Activated CD4-positive, alpha-beta T cell treated with anti-CD3 and anti-CD28 coated beads for 24 hours (primary cell): ENCODE measurements at places on chromosomes 2 and 18.

GRCh38 chr2:119181791-119182445 is 23.4 kb upstream of the C1QL2 start:
- DNase-seq, result no peak

DNA sequence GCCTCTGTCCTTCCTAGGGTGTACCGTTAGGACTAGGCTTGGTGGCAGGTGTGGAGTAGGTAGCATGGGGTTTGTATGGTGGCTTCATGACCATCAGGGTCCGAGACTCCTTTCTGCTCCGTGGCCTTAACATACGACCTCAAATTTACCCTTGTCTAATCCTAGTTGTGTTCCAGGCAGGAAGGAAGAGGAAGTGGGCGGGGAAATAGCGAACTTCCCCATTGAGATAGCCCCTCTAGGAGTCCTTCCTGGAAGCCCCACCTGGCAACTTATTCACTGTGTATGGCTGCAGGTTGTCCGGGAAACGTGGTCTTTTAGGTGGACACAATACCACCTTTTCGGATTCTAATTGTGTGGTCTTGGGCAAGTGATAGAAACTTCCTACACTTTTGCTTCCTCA is 9.3 kb downstream of the CD8A start:
- DNase-seq, result no peak

GRCh38 chr18:77949355-77949973 is 699.8 kb downstream of the GALR1 start:
- DNase-seq, result no peak

GRCh38 chr2:8509621-8510020 is 172.2 kb upstream of the ID2 start:
- no peak for DNase-seq

GRCh38 chr2:101464841-101465240 is 10.1 kb downstream of the RFX8 start:
- no peak for DNase-seq

DNA sequence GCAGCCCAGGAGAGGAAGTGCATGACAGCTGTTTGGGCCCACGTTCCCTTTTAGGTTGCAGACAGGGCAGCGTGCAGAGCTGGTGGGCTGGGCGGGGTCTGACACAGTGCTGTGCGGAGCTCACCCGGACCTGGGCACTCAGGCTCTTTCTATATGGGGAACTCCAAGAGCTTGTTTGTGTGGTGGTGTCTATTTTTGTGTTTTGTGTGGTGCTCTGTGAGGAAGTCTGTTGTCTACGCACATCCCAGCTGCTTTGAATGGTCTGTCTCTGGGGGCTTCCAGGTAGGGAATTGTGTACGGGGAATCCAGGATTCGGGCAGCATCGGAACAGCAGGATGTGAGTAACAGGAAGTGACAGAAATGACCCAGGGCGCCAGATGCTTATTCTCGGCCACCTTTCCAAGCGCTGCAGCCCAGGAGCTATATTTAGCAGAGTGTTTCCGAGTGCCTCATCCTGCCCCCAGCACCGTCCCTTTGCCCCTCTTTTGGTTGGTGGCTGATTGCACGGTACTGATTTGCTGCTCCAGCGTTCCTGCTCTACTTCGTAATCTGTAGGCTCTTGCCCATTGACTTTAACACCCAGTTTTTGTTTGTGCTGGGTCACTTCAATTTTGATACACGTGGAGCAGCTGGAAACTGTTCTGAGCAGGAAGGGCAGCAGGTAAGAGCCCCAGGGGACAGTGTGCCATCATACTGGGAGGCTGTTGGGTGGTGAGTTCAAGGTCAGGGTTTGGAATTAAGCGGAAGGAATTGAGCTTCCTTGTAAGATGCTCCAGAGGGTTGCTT is 64.7 kb downstream of the DGKD start:
- no peak for DNase-seq

DNA sequence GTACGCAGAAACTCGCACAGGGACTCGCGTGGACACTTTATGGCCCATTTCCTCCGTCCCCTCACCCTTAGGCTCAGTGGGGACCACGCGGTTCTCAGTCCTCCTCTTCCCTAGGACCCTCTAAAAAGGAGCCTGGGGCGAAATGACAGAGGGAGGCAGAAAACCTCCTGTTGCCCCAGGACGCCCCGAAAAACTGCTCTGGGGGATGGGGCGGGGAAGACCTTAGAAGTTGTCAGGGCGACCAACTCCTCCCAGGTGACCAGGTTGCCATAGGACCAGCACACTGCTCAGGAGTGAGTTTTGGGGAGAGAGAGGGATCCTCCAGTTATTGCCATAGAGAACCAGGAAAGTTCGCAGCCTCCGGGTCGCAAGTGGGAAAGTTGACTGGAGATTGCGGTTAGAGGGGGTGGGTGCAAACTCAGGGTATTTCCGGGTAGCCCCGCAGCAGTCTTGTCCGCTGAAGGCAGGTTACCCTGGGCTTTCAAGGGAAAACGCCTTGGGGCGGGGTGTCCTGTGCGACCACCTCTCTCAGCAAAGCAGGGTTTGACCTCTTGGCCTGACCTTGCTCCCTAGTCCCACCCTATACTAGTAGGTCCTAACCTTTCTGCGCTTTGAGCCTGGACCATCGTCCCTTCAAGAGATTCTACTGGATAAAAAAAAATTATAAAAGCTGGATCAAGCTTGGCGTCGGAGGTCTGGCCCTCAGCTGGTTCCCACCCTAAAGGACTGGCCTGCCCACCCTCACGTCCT is 7.8 kb upstream of the PAX3 start:
- DNase-seq, result no peak

GRCh38 chr2:47238638-47239037 is 83.5 kb upstream of the STPG4 start:
- DNase-seq, result no peak

DNA sequence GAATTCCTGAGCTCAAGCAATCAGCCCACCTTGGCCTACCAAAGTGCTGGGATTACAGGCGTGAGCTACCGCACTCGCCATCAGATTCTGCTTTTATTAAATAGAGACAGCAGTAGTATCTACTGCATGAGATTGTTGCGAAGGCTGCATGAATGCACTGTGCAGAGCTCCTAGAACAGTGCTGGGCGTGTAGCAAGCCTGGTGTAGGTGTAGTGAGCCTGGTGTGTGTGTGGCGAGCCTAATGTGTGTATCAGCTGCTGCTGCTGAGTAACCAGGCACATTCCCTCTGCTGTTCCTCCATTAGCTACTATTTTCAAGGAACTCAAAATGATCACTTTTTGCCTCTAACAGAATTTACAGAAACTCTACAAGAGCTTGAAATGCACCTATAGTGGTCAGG is 57.6 kb downstream of the PTPRM start:
- no peak for DNase-seq

DNA sequence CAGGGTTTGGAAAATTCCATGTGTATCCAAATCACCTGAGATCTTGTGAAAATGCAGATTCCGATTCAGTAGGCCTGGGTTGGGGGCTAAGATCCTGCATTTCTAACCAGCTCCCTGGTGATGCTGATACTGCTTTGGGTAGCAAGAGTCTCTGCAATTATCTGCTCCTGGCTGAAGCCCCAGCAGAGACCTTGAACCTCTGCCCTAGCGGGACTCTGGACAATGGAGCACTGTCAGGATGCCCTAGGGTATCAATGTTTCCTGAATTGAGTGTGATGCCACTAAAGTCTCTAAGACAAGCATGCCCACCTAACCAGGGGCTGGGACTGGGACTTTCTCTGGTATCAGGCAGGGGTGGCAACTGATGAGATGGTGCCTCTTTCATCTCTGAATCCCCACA is 49.4 kb upstream of the KLHL29 start:
- no peak for DNase-seq

DNA sequence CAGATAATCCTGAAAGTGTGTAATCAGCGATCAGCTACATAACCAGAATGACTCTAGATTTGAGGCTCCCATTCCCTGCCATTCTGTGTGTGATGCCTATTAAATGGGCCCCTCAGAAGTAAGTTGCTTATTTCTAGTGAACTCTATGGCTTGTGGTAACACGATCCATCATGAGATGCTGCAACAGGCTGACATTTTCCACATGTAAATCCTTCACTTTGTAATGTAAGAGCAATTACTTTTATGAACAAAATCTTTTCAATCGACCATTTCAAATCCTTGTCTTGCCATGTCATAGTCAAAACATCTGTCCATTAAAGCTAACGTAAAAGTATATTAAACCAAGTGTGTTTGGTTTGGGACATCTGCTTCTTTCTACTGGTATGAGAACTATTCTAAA is 175.9 kb upstream of the ETAA1 start:
- no peak for DNase-seq

DNA sequence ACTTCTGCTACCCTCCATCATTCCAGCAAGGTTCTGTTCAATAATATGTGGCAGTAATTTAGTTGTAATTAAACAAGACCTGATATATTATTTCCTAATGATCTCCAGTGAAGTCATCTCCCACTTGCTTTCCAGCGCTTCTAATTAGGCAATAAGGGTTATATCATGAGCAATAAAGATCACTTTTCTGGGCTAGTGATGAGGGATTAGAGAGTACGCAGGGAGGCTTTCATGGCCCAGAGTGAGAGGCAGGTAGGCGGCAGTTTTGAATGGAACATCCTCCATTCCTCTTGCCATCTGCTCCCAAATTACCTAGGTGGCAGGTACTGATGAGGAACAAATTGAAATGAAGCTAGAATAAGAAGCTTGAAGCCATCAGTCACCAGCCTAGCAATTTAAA is 358.1 kb upstream of the SYT4 start:
- DNase-seq, result no peak

DNA sequence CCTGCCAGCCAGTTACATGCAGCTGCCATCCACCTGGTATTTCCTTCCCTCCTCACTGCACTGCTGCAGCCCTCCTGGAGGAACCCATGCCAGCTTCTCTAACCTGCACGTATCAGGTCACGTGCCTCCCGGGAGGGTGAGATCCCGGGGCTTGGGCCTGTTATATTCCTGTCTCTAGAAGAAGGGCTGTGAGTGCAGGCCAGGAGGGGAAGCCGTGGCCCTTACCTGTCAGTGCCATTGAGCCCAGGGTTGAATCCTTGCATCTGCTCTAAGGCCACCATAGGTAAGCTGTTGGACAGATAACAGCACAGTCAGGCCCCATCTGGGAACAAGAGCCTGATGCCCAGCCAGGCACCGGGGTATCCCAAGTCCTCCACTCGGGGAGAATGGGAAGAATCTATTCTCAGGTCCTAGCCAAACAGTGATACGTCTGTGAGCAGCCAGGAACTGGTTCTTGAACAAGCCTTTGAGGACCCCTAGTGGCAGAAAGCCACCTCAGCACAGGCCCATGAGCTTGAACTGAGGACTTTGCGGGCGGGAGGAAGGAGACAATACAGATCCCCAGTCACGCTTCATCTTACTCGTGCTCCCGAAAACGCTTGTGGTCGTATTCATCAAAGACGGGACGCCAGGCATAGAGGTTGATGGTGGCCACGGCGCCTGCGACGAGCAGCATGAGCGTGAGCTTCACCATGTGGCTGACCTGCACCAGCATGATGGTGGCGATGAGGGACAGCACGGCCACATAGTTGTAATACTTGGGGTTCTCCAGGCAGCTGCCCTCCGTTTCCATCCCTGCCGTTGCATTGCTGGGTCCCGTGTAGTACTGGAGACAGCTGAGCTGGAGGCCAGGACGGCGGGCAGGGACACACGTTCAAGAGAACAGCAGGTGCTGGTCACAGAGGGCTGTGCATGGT is 34.4 kb downstream of the CENPO start:
- DNase-seq, result peak; percentile 56

- DNase-seq, result no peak
Measured at GRCh38 chr2:58620896-58621295, 379.8 kb upstream of the FANCL start.

GRCh38 chr2:17539611-17540092 is 844 bp upstream of the VSNL1 start:
- DNase-seq, result no peak

GRCh38 chr2:320561-320960 is 32.7 kb upstream of the ALKAL2 start:
- no peak for DNase-seq

GRCh38 chr2:190786404-190787166 is 94.0 kb upstream of the GLS start:
- DNase-seq, result no peak

DNA sequence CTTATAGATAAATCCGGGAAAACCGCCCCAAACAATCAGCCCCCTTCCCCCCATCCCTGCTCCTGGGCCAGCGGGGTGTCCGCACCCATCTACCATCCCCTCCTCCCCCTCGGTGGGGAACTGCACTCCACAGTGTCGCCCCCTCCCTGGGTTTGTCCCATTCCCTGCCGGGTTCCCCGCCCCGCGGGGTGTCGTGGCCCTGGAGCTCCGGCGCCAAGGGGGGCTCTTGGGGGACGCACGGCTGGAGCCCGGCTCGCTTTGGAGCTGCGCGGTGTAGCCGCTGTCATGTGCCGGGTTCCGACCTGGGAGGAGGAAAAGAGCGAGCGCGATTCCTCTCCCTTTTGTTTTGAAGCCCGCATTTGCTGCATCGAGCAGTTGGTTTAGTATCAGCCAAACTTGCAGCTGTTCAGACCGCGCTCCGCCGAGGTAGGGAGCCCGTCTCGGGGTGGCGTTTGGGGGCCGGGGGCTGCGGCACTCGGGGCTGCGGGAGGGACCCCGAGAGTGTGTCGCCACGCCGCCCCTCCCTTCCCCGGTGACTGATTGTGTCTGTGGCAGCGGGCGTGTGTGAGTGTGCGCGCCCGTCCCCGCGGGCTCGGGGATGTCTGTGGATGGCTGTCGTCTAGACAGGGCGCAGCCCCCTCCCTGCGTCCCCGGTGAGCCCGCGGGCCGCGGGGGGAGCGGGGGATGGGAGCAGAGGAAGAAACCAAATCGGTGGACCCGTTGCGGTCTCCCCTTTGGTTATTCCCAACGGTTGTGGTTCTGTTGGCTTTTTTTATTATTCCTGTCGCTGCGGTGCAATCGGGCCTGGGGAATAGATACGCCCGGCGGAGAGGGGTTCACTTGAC is 797 bp downstream of the CTIF start:
- DNase-seq, result no peak

DNA sequence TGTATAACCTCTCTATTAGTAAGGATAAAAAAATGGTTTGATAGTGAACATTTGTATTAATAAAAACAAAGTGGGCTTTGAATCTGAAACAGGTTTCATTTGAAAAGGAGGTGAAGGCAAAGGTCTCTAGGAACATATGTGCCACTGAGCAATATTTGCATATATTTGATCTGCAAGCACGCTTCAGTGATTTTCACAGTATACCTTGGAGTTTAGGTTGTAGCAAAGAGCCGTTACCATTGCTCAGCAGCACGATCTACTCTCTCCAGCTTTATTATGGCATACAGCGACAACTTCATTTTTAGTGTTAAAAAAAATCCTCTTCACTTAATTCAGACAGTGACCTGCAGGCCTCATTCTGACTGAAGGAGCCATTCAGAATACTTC is 75.8 kb upstream of the ZEB2 start:
- no peak for DNase-seq

GRCh38 chr2:18971628-18972027 is 382.3 kb upstream of the NT5C1B start:
- DNase-seq, result no peak

- no peak for DNase-seq
Measured at GRCh38 chr18:1511619-1512311, 607.1 kb downstream of the ADCYAP1 start.

DNA sequence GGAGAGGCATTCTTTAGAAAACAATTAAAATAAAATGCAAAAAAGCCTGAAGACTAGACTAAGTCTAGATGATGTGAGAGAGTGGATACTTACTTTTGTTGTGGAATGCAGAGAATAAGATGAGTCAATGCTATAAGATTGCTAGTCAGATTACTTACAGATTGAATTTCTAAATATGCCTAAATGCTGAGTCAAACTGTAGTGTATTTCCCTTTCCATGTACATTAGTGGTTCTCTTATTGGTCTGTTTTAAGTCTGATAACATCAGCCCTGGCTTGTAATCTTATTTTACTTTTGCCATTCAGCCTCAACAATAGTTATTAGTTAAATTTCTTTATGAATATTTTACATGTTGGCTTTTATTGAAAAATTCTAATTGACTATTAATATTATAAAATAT is 702.7 kb downstream of the SOCS6 start:
- no peak for DNase-seq
